T-helper 22 cell (primary cell): ENCODE measurements at places on chromosomes 2 and 18.

DNA sequence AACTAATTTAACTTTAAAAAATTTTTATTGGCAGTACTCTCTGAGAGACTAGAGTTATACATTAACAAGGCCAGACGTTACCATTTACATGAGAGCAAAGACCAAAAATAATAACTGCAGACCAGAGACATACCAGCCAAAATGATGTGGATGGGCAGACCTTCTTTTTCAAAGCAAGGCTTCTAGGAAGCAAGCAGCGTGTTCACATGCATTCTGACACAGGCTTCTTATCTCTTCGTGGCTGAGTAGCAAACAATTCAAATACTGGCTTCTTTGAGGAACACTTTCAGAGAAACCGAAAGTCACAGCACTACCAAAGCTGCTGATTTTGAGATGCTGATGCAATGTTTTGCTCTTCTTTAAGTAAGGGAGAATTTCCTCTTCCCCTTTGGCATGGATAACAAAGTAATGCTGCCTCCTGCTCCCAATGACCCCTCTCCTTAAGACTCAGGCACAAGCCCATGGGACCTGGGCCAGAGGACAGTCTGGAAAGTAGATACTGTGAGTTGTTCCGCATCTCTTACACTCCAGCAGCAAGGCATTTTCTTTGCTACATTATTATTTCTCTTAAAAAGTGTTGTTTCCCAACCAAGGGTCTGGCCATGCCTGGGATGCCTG, 181.9 kb downstream of the MREG start:
- no peak for DNase-seq

DNA sequence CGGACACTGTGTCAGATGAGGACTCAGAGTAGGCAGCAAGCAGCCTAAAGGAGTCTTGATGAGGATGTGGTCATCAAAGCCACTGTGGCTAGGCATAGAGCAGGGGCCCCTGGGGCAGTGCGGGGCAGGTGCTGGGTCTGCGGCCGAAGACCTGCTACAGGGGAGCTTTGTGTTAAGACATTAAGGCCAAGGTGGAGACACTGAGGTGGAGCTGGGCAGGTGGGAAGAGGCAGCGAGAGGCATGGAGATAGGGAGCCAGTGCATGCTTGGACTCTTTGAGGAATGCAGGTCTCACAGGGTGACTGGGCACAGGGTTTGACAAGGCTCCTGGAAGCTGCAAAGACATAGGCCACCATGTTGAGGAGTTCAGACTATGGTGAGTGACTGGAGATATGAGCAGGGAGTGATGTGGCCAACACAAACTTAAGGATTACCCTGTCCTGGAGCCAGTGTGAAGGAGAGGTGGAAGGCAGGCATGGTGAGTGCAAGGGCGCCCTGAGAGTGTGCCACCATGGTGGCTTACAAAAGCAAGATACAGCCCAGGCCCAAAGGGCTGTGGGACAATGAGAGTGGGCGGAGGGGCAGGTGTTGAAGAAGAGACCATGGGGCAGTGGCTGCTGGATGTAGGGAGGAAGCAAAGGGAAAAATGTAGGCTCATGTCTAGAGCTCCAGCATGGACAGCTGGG, 450.9 kb upstream of the HS6ST1 start:
- no peak for DNase-seq

GRCh38 chr2:150517951-150518680, 30.6 kb upstream of the RND3 start:
- DNase-seq = no peak

GRCh38 chr2:85397925-85398331, 12.2 kb downstream of the CAPG start:
- DNase-seq = no peak

DNA sequence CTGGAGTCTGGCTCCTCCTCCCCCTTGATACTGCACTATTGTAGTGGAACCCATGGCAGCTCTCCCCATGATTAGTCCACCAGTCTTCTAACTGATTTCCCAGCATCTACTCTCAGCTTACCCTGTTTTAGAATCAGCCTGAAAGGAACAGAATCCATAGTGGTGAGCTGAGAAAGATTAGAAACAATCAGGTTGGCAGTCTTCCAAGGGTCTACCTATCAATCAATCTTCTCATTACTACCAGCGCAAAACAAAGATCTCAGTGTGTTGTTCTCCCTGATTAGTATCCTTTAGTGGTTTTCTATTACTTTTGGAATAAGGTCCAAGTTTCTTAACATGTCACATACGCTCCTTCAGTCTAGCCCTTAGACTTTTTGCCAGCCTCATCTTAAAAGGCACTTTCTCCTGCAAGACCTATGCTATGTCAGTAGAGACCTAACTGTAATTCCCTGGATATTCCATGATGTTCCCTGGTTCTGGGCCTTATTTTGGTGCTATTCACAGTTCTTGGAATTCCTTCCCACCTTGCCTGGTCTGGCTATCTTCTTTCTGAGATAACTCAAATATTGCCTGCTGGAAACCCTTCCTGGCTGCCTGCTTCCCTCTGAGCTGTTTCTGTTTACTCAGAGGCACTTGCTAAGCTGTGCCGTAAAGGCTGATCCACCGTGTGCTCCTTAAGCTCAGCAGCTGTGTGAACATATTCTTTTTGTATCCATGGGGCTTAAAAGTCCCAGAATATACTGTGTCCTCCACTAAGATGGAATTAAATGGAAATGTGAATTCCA, 32.6 kb downstream of the LAMA3 start:
- no peak for DNase-seq

GRCh38 chr2:224882291-224883171, 159.7 kb downstream of the DOCK10 start:
- DNase-seq = no peak

DNA sequence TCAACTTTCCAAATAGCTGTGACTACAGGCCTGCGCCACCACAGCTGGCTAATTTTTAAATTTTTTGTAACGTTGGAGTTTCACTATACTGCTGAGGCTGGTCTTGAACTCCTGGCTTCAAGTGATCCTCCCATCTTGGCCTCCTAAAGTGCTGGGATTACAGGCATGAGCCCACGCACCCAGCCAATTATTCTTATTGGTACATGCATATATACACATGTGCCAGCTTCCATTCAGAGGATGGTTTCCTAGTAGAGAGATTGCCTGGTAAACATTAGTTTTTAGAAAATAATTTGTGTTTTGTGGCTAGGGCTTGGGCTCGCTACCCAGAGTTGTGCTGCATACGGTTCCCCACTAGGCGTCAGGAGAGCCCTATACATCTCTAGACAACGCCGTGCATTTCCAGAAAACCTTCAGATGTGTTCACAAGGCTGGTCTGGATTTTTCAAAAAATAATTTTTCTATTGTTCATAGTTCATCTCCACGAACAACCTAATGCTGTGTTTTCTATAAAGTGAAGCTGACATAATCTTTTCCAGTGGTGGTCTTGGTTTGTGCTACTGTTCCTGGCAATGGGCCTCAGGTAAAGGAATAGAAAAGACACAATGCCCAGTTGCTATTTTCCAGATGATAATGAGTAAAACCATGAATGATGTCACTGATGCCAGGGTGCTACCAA, 14.6 kb upstream of the AFG3L2 start:
- DNase-seq = no peak

- no peak for DNase-seq
Observed at GRCh38 chr2:192145496-192145895, 49.2 kb downstream of the TMEFF2 start.

- DNase-seq = no peak
Observed at GRCh38 chr2:67281101-67281500, 116.0 kb upstream of the ETAA1 start.

DNA sequence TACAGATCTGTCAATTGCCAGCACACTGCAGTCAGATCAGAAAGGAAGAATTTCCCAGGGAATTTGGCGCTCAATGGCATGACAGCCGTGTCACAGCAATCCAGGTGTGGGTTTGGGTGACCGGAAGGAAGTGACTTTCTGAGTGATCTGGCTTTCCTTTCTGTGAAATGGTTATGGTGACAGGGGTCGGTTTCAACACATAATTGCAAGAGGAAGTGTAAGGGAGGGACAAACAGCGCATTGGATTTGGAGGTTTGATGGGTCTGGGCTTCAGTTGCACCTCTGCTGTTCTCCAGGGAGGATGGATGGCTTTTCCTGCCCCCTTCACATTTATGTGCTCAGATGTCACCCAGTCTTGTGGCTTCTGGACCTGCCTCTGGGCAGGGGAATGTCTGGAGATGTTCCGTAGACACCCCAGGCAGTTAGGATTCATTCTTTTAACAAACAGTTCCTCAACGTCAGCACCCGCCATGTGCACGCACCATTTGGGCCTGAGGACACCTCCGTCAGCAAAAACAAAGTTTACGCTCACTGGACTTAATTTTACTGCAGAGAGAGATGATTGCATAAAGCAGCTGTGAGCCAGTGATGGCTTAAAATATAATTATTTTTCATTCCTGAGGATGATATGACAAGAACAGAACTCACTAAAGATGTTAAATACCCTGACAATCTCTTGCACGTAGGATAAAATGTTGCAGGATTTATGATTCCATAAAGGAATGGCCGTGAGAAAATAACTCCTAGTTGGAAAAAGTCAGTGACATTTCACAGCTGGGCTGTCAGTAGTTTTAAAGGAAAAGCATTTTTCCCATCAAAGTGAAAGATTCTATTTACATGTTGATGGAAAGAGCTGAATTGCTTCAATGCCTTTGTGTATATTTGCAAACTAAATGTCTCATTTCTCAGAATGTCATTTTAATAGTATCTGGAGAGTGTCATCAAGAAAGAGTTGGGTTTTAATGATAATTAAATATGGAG, 36.9 kb downstream of the MBP start:
- no peak for DNase-seq

- no peak for DNase-seq
Observed at GRCh38 chr2:36351736-36352349, 3.7 kb upstream of the CRIM1 start.

- DNase-seq = no peak
Observed at GRCh38 chr2:68917034-68917718, 35.5 kb downstream of the GKN2 start.

GRCh38 chr2:18824325-18824790, 235.0 kb upstream of the NT5C1B start:
- no peak for DNase-seq

- DNase-seq = no peak
Observed at GRCh38 chr18:55990186-55990585, 402.2 kb upstream of the TCF4 start.

DNA sequence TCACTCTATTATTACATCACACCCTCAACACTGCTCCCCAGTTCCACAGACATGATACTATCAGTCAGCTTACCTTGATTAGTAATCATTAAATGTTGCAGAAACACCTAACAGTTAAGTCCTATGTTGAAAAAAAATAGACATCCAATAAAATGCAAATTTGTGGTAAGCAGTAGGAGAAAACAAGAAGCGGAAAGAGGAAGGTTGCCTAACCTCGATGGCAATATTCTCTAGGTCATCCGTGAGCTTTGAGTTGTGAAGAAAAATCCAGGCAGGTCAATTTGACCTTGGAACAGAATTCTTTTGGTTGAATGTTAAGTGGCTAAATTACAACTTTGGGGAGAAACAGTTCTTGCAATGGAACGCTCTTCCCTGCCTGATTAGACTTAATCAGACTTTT, 264.4 kb downstream of the AFF3 start:
- no peak for DNase-seq

- no peak for DNase-seq
Observed at GRCh38 chr2:848099-848498, 102.5 kb upstream of the SNTG2 start.

- no peak for DNase-seq
Observed at GRCh38 chr2:15784106-15784885, 156.1 kb upstream of the MYCN start.

DNA sequence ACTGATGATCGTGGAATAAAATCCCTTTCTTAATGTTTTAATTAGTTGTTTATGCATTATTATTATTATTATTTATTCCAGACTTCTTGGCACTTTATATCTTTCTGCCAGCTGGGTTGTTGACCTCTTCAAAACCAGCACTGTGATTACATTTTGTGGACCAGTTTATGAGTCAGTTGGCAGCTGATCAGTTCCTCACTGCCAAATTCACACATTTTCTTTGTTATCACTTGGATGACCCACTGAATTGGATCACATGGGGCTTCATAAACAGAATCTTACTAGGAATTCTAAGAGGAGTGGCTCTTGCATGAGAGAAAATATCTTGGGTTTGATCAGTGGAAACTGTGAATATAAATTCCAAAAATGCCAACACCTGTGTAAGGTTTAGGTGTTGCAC, 321.8 kb upstream of the SPRED2 start:
- no peak for DNase-seq

- no peak for DNase-seq
Observed at GRCh38 chr2:88160517-88160916, 9.6 kb upstream of the THNSL2 start.

DNA sequence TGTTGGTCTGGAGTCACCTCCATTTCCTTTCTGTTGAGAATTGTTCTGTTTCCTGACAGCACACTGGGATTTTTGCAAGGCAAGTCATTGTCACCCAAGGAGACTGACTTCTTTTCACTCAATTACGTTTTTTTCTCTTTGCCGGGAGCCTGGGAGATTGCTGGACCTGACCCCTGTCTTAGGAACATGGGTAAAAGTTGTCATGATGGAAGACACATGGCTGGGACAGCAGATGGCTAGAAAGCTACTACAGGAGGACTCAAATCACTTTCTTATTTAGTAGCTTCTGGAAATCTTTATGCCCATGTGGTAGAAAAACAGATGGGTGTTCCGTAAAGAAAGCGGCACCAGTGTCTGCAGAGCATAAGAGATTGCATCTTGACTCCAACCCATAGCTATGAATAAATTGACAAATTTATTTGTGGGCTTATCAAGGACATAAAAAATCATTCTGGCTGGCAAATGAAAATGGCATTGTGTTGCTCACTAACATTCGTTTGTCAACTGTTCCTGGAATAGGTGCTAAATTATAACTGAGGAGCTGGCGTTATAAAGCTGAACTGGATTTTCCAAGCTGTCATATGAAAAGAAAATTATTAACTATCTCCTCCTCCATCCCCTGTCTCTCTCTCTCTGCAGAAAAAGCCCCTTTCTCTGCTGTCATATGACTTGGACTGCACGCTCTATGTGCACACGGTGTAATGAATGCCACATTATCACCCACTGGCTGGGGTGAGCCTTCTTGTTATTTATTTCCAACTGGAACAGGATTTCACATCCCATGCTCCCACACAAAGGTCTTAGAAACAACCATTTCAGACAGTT, 159.8 kb downstream of the SH3RF3 start:
- no peak for DNase-seq
